H1 (cell line): ENCODE measurements at places on chromosomes 13 and 19. TPM values are rescaled to one million over a fixed set of nuclear protein-coding genes. Genes with fewer than 3 reads are reported as not detected.

- peak; percentile 82 for DNase-seq
- H3K27ac ChIP-seq: no peak overlapping the region
- no peak overlapping the region for H3K4me3 ChIP-seq
- H3K27me3 ChIP-seq: no peaks in the 10 kb centered on the region
Measured at GRCh38 chr13:110644892-110645521, 29.7 kb downstream of the NAXD start.

The ASF1B gene
- 32.1 and 32.6 TPM in 2 replicates for total RNA-seq

- no peaks in the 10 kb centered on the region for H3K36me3 ChIP-seq
- no peak overlapping the region for H3K27ac ChIP-seq
- peaks cover 62% of the 10 kb centered on the region for H3K27me3 ChIP-seq
- 0 out of 2 replicates have a peak overlapping the region, but pooled peaks have one; percentile 71 for H3K4me3 ChIP-seq
- H3K4me1 ChIP-seq: no peaks in the 10 kb centered on the region; the same call in 1 of the 2 replicates
Measured at GRCh38 chr19:16327501-16327900, 2.9 kb downstream of the KLF2 start.

DNA sequence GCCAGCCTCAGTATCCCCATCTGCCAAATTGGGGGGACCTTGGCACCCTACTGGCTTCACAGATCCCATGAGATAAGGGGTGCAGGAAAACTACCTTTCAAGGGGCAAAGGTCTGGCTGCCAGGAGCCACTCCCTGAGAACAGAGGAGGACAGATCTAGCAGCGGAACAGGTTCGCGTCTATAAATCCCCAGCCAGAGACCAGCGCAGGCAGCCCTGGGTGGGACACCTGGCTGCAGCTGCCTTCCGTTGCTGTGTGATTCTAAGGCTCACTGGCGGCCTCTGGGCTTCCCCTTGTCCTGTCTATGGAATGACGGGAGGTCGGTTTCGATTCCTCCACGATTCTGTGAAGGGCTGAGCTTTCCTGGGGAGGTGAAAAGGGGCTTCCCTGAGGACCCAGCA lies 7.3 kb downstream of the RELB start:
- H3K4me1 ChIP-seq: no peaks in the 10 kb centered on the region
- no peak overlapping the region for H3K4me3 ChIP-seq
- no peaks in the 10 kb centered on the region for H3K36me3 ChIP-seq
- DNase-seq: no peak
- H3K27me3 ChIP-seq: no peaks in the 10 kb centered on the region

The NAPA gene
- total RNA-seq: 58.3 and 58.5 TPM in 2 replicates

DNA sequence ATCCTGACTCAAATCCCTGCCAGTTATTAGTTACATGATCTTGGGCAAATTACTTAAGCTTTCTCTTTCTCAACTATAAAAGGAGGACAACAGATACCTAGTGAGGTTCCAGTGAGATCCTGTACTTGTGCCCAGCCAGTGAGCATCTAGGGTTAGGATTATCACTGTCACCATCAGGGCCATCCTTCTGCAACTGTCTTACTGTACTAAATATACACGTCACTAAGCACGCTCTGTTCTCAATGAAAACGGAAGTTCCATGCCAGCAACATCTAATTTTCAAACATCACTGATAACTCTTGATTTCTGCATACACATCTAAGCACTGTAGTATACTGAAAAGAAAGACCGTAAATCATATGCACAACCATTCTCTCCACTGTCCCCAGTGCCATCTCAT lies 70.0 kb downstream of the FOXO1 start:
- DNase-seq: no peak
- peaks cover 17% of the 10 kb centered on the region for H3K4me1 ChIP-seq
- no peak overlapping the region for H3K27ac ChIP-seq

DNA sequence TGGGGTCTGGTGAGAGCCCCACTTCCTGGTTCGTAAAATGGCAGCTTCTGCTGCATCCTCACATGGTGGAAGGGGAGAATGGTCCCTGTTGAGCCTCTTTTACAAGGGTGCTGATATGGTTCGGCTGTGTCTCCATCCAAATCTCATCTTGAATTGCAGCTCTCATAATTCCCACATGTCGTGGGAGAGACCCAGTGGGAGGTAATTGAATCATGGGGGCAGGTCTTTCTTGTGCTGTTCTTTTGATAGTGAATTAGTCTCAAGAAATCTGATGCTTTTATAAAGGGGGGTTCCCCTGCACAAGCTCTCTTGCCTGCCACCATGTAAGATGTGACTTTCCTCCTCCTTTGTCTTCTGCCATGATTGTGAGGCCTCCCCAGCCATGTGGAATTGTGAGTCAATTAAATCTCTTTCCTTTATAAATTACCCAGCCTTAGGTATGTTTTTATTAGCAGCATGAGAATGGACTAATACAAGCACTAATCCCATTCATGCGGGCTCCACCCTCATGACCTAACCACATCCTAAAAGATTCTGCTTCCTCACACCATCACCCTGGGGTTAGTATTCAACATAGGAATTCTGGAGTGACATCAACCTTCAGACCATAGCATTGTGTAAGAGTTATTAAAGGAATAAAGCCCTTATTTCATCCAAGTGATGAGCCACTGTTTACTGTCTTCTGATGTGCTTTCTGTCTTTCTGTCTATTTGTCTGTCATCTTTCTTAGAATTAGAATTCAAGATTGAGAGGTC lies 159.0 kb upstream of the IRS2 start:
- H3K27me3 ChIP-seq: no peaks in the 10 kb centered on the region
- no peak for DNase-seq
- H3K4me3 ChIP-seq: no peak overlapping the region
- no peaks in the 10 kb centered on the region for H3K4me1 ChIP-seq

The MBD3L2 gene
- not detected in 2 replicates for total RNA-seq

The PTPRH gene
- 0.21 and 0.30 TPM in 2 replicates for total RNA-seq

GRCh38 chr13:27168086-27168485 lies 3.5 kb downstream of the USP12 start:
- no peaks in the 10 kb centered on the region for H3K36me3 ChIP-seq
- no peaks in the 10 kb centered on the region for H3K27me3 ChIP-seq
- H3K4me3 ChIP-seq: no peak overlapping the region

The C5AR1 gene
- total RNA-seq: 0.21 TPM in 1 of 2 replicates, not detected in the other

The MAMSTR gene
- 2.0 and 2.9 TPM in 2 replicates for total RNA-seq

The RASL11A gene
- total RNA-seq: 6.8 and 7.9 TPM in 2 replicates

- no peak overlapping the region for H3K4me3 ChIP-seq
- no peaks in the 10 kb centered on the region; the same call in 1 of the 2 replicates for H3K27me3 ChIP-seq
- H3K36me3 ChIP-seq: no peaks in the 10 kb centered on the region
- DNase-seq: no peak
- H3K27ac ChIP-seq: no peak overlapping the region
Measured at GRCh38 chr13:75258159-75258782, 223.7 kb downstream of the TBC1D4 start.

The C2CD4C gene
- 6.3 and 6.6 TPM in 2 replicates for total RNA-seq

GRCh38 chr13:76387566-76387965 lies 498.6 kb downstream of the KCTD12 start:
- no peaks in the 10 kb centered on the region for H3K4me1 ChIP-seq
- no peak for DNase-seq
- H3K4me3 ChIP-seq: no peak overlapping the region
- H3K27ac ChIP-seq: no peak overlapping the region
- H3K27me3 ChIP-seq: no peaks in the 10 kb centered on the region

The ZNF444 gene
- total RNA-seq: 46.9 and 49.5 TPM in 2 replicates

GRCh38 chr13:73715911-73716510 lies 418.2 kb downstream of the KLF12 start:
- H3K4me1 ChIP-seq: peaks cover 8% of the 10 kb centered on the region
- DNase-seq: no peak
- no peak overlapping the region for H3K27ac ChIP-seq

The SOHLH2 gene
- 9.7 and 10.3 TPM in 2 replicates for total RNA-seq

- H3K4me1 ChIP-seq: peaks cover 8% of the 10 kb centered on the region
- no peaks in the 10 kb centered on the region for H3K36me3 ChIP-seq
- no peak overlapping the region for H3K27ac ChIP-seq
- DNase-seq: no peak
- no peaks in the 10 kb centered on the region for H3K27me3 ChIP-seq
- H3K4me3 ChIP-seq: no peak overlapping the region
Measured at GRCh38 chr13:28624707-28625432, 34.1 kb upstream of the POMP start.

- no peak for DNase-seq
- no peak overlapping the region for H3K27ac ChIP-seq
- H3K27me3 ChIP-seq: no peaks in the 10 kb centered on the region
- H3K4me3 ChIP-seq: peak overlapping the region; percentile 83
- H3K4me1 ChIP-seq: peaks cover 3% of the 10 kb centered on the region; the same call in 1 of the 2 replicates
Measured at GRCh38 chr19:12695997-12696365, 450 bp downstream of the FBXW9 start.

The PSG1 gene
- not detected in 2 replicates for total RNA-seq

The LGALS16 gene
- not detected in 2 replicates for total RNA-seq

DNA sequence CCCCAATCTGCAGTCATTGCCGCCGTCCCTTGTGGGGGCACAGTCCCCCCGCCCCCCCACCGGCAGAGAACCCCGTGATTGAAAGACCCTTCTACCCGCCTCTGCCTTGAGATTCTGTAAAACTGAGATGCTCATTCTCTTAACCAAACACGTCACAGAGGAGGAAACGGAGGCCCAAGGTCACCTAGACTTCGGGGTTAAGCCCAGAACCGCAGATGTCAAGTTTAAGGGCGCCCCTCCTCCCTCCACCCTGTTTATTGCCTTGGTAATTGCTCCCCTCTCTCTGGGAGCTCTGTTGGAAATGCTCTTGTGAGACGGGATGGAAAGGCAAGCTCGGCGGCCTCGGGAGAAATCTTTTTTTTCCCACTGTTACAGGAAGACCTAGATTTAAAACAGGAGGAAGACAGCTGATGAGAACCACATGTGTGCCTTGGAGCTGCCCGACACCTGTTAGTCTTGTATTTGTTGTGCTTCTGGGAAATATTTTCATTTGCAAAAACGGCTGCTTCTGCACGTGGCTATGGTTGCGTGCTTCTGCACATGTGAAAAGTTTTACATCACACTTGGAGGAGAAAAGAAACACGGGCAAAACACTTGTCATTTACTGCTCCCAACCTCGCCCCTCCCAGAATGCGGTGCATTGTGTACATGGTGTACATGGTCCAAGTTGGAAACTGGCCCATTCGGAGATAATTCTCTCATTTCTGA lies 1.1 kb upstream of the MED26 start:
- H3K27ac ChIP-seq: peak overlapping the region; percentile 26; the same call in 1 of the 2 replicates
- no peaks in the 10 kb centered on the region for H3K27me3 ChIP-seq
- H3K4me1 ChIP-seq: peaks cover 5% of the 10 kb centered on the region

DNA sequence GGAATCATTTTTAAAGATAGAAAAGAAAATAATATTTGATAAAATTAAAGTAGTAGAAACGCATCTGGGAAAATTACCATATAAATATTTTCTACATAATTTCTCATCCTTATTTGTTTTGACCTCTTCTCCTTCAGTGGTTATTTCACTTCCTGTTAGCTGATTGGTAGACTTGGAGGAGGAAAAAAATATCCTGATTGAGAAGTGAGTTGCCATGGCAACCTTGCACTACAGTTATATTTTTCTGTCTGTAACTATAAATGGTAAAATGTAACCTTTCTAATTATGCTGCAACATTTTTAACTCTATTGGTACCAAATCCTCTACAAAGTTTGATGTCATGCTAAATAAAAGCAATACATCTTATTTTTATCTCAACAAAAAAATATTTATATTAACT lies 45.2 kb downstream of the SCEL start:
- H3K27ac ChIP-seq: no peak overlapping the region
- DNase-seq: no peak
- H3K4me3 ChIP-seq: no peak overlapping the region

The KIR3DL1 gene
- not detected in 2 replicates for total RNA-seq

GRCh38 chr13:110419381-110419791 lies 112.3 kb downstream of the COL4A2 start:
- DNase-seq: no peak
- no peak overlapping the region for H3K27ac ChIP-seq
- H3K4me3 ChIP-seq: no peak overlapping the region
- H3K4me1 ChIP-seq: peaks cover 3% of the 10 kb centered on the region
- no peaks in the 10 kb centered on the region for H3K36me3 ChIP-seq
- no peaks in the 10 kb centered on the region for H3K27me3 ChIP-seq

DNA sequence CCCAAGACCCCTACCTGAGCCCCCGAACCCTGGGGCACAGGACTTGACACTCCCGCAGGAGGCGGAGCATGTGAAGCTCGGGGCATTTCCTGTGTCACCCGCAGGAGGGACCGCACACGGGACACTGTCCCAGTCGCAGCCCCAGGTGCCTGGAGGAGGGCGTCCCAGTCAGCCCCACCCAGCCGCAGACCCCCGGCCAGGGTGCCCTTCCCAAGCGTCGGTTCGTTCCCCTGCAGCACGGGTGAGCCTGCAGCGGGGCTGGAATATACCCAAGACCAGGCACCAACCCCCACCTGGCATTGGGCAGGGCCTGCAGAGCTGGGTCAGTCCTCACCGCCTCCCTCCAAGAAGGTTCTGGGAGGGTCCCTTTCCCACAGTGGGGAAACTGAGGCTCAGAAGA lies 21.6 kb downstream of the TCF3 start:
- no peak for DNase-seq
- peaks cover 8% of the 10 kb centered on the region; the same call in 1 of the 2 replicates for H3K36me3 ChIP-seq
- no peak overlapping the region for H3K27ac ChIP-seq
- no peak overlapping the region for H3K4me3 ChIP-seq
- H3K4me1 ChIP-seq: no peaks in the 10 kb centered on the region
- H3K27me3 ChIP-seq: no peaks in the 10 kb centered on the region

The SLC1A6 gene
- 13.6 and 14.0 TPM in 2 replicates for total RNA-seq

The SIGLEC14 gene
- total RNA-seq: not detected in 2 replicates

DNA sequence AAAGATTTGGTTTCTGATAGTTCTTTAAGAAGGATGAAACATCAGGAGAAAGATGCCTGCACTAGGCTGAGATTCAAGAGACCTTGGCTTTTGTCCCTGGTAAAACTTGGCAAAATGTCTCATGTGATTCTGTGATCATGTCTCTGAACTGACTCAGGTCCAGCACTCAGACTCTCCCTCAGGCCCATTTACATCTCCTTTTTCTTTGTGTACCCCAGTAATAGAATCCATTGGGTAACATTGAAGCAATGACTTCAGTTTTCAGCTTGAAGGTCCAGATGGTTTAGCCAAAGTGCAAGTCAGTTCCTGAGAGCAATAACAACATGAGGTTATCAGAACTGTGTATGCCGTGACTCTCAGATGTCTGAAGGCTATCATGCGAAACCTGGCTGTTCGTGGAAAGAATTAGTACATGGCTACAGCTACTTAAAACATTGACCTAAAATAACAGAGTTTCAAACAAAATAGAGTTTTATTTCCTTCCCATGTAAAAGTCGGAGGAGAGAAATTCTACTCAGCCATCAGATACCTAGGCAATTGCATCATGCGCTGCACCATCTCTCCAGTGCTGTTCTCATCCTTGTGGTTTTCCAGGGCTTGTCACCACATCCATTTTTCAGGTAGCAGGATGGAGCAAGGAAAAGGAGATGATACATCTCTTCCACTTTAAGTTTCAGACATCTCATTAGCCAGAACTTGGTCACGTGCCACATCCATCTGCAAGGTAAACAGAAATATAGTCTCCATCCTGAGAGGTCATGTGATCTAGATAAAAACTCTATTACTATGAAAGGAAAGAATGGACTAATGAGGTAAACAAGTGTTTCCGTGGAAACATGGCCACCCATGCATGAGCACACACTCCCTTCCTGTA lies 117.3 kb downstream of the POSTN start:
- no peaks in the 10 kb centered on the region for H3K27me3 ChIP-seq
- no peak overlapping the region for H3K4me3 ChIP-seq
- no peak overlapping the region for H3K27ac ChIP-seq
- no peak for DNase-seq
- no peaks in the 10 kb centered on the region for H3K36me3 ChIP-seq
- H3K4me1 ChIP-seq: no peaks in the 10 kb centered on the region
